GM12892 (cell line): ENCODE measurements at places on chromosomes 5 and 9.

DNA sequence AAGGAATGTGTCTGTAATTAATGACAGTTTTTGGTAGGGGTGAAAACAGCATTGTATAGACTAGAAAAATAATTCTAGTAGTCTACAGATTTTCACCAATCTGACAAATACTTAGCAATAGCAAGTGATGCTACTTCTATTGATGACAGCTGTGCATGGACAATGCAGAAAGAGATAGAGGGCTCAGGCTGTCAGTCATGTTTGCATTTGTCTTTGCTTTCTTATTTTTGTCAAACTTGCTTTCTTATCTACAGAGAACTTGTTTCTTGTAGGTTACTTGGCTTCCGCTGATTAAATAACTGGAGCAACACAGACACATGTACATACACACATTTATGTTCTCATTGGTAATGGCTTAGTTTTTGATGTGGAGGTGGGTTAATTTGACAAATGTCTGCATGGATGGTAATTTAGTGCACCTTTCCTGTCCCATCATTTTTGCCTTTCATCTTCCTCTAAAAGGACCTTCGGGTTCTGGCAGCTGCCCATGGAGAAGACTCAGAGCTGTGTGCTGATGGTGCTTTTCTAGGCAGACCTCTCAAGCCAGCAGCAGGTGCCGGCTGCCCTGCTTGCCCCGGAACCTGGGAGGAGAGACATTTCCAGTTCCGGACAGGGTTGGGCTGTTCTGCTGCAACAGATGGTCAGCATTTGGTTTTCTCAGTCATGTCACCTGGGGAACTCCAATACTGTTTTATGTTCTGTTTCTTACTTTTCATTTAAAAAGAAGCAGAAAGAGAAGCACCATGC is 28.8 kb downstream of the CAMK4 start:
- peak; percentile 15 for DNase-seq

GRCh38 chr9:86308687-86309086 is 26.3 kb upstream of the ISCA1 start:
- DNase-seq, result no peak

DNA sequence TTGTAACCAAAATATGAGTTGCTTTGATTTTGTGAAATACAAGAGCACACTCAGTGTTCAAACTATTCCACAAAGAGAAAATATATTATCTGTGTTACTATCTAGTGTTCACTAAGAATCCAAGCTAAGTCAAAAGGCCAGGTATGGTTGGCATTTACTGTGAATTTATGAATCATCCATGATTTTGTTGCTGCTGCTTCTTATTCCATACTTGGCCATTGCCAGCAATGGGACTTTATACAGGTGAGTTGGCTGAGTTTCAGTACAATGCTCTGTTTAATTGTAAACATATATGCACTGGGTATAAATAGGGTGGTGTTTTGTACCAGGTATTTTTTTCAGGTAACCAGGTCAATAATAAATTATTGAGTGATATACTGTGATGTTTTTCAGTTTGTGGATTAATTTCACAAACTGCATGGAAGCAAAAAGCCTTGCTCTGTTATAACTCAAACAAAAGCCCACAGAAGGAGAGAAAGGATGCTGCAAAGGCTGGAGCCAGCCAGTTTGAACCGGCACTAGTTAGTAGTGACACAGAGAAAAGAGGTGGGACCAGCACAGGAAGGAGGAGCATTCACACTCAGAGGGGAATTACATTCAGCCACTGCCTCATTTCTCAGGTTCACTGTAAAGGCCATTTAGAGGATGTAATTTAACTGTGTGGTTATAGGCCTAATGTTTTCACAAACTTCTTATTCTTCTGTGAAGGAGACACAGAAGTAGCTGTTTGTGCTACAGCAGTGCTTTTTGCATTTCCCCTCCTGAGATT is 381.8 kb downstream of the ADGRV1 start:
- no peak for DNase-seq

GRCh38 chr5:145294331-145294730 is 540.8 kb downstream of the PRELID2 start:
- no peak for DNase-seq

- DNase-seq, result no peak
Observed at GRCh38 chr5:39478863-39479262, 54.1 kb upstream of the DAB2 start.

- DNase-seq, result no peak
Observed at GRCh38 chr9:19186232-19186631, 44.3 kb upstream of the DENND4C start.

GRCh38 chr5:159864885-159865691 is 51.2 kb upstream of the ADRA1B start:
- no peak for DNase-seq

DNA sequence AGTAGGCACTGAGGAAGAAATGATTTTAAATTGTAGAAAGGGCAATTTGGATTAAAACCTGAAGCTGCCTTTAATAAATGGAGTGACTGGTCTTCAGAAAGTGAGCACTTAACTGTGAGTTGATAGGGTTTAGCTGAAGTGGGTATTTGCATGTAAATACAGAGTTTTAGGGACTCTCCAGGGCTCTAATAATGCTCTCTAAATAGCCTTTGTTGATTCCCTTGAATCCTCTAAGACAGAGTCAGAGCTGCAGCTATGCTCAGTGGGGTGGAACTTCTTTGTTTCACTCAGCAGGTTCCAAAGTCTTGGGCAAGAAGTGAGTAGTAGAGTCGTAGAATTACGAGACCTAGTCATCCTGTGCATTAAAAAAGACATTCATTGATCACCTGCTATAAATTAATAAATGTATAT is 21.4 kb downstream of the GLRA1 start:
- no peak for DNase-seq

GRCh38 chr5:154708846-154709245 is 46.3 kb upstream of the LARP1 start:
- DNase-seq, result no peak
